ENCODE measurements at places on chromosomes 6 and 20.
A peak's percentile ranks its signal among the peaks of the same experiment; 100 is the strongest.

GRCh38 chr20:45647441-45648050 is 16.5 kb upstream of the WFDC9 start:
- H3K4me1 ChIP-seq = no peaks in the 10 kb centered on the region
- no peak for DNase-seq
- no peaks in the 10 kb centered on the region for H3K27me3 ChIP-seq
- H3K27ac ChIP-seq = no peak overlapping the region

GRCh38 chr20:1381753-1382591 is 10.9 kb downstream of the FKBP1A start:
- peak overlapping the region; percentile 53 for H3K27ac ChIP-seq
- DNase-seq = peak; percentile 62
- no peak overlapping the region for H3K4me3 ChIP-seq
- H3K27me3 ChIP-seq = no peaks in the 10 kb centered on the region
- H3K4me1 ChIP-seq = peaks cover 96% of the 10 kb centered on the region
- no peaks in the 10 kb centered on the region for H3K36me3 ChIP-seq

DNA sequence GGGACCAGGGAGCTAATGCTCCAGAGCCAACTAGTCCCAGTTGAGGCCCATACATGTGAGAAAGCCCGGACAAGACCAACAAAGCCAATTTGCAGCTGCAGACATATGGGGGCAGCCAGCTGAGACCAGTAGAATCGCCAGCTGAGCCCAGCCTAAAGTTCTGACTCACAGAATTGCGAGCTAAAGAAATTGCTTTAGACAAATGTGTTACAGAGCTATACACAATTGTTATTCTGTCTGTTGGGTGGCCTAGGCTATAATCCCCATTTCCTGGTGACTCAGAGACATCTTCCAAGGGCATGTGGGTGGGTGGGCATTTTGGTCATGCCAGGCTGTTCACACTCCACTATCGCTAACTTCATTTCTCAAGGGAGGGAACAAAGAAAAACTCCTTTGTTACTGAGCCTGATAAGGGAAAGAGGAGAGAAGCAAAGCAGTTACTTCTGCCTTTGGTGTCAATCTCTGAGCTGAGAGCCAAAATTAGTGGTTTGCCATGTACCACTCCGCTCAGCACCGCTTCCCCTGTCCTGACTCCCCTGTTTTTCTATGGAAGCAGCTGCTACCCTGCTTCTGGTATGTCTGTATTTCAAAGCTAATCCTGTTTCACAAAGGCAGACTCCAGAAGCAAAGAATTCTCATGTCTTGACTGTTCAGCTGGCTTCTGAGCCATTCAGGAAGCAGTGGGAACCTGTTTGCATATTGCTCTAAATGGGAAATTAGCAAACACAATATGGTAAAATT is 26.1 kb downstream of the SCP2D1 start:
- DNase-seq = no peak
- no peak overlapping the region for H3K27ac ChIP-seq
- no peak overlapping the region for H3K4me3 ChIP-seq
- no peaks in the 10 kb centered on the region for H3K4me1 ChIP-seq

- peaks cover 13% of the 10 kb centered on the region for H3K4me1 ChIP-seq
- H3K36me3 ChIP-seq = no peaks in the 10 kb centered on the region
- H3K27ac ChIP-seq = no peak overlapping the region
- DNase-seq = no peak
These were observed 485.4 kb downstream of the CDKAL1 start for GRCh38 chr6:21019614-21020013.

DNA sequence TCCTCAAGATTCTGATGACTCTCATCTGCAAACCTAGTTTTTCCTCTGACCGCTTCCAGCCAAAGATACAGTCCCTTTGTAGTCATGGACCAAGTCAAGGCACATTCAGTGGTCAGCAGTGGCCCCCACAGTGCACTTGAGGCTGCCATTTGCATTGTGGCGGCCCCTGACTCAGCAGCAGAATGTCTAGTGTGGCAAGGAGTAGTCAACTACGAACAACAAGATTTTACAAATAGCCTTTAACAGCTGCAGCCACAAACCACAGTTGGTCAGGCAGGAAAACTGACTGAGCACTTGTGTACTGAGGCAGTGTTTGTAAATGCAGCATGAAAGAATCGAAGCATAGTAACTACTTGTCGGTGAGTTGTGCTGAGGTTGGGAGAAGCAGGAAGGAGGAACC is 49.6 kb downstream of the SLC2A12 start:
- H3K27ac ChIP-seq = no peak overlapping the region
- H3K4me3 ChIP-seq = no peak overlapping the region
- no peak for DNase-seq
- H3K4me1 ChIP-seq = no peaks in the 10 kb centered on the region
- H3K36me3 ChIP-seq = no peaks in the 10 kb centered on the region
- H3K27me3 ChIP-seq = no peaks in the 10 kb centered on the region

DNA sequence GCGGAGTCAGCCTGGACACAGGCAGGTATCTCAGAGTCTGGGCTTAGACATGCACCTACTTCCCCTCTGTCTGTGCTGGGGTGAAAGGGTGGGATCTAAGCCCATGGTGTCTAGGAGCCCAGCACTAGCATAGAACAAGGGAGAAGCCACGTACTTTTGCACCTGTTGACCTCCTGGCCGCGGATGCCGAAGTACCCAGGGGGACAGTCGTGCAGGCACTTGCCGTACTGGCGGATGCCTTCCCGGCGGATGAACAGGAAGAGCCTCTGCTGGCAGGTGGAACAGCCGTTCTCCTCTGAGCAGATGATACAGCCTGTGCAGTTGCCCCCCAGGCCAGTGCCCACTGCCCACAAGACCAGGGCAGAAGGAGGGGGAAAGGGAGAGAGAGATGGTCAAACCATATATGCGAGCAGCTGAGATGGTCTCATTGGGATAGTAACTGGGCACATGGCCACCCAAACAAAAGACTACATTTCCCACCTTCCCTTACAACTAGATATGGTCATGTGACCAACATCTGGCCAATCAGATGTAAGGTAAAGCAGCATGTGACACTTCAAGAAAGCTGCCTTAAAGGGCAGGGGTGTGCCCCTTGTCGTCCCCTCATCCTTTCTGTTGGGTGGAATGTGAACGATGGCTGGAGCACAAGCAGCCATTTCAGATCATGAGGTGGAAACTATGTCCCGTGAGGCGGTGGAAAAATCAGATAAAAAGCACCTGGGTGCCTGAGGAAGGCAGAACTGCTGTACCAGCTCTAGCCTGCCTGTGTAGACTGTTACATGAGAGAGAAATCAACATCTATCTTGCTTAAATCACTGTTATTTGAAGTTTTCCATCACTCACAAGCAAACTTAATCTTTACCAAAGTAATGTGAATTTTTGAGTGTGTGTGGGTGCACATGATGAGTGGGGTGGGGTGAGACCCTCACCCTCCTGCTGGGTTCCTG is 34.0 kb downstream of the RSPO4 start:
- H3K27ac ChIP-seq = no peak overlapping the region
- H3K4me1 ChIP-seq = no peaks in the 10 kb centered on the region
- no peak overlapping the region for H3K4me3 ChIP-seq

DNA sequence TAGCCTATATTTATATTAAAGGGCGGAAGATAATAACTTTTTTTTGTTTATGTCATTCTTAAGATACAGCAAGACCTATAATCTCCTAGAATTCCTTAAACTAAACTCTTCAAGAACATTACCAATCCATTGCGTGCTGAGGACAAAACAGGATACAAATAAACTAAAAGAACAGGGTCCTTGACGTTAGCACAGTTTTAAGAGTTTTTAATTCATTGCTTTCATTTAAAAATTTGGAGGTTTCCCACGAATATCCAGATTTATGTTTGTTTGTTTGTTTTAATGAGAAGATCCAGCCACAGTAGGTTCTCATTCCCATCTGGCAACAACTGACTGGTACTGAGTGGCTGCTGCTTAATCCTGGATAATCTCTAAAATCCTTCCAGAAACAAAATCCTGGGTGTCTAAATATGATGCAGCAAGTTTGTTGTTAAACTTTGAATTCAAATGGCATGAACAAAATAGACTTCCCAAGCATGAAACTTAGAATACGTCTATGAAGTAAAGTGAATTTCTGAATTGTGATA is 153.7 kb downstream of the HACE1 start:
- H3K4me3 ChIP-seq = no peak overlapping the region
- no peaks in the 10 kb centered on the region for H3K27me3 ChIP-seq
- peaks cover 4% of the 10 kb centered on the region for H3K4me1 ChIP-seq
- H3K27ac ChIP-seq = peak overlapping the region; percentile 4
- no peaks in the 10 kb centered on the region for H3K36me3 ChIP-seq

- no peak for DNase-seq
- no peaks in the 10 kb centered on the region for H3K4me1 ChIP-seq
- no peaks in the 10 kb centered on the region for H3K36me3 ChIP-seq
- no peak overlapping the region for H3K27ac ChIP-seq
These were observed 102.7 kb downstream of the PTPRK start for GRCh38 chr6:128417698-128418097.

GRCh38 chr6:37860226-37860839 is 40.8 kb downstream of the ZFAND3 start:
- H3K27me3 ChIP-seq = no peaks in the 10 kb centered on the region
- peaks cover 30% of the 10 kb centered on the region for H3K4me1 ChIP-seq
- no peaks in the 10 kb centered on the region for H3K36me3 ChIP-seq
- no peak overlapping the region for H3K27ac ChIP-seq

DNA sequence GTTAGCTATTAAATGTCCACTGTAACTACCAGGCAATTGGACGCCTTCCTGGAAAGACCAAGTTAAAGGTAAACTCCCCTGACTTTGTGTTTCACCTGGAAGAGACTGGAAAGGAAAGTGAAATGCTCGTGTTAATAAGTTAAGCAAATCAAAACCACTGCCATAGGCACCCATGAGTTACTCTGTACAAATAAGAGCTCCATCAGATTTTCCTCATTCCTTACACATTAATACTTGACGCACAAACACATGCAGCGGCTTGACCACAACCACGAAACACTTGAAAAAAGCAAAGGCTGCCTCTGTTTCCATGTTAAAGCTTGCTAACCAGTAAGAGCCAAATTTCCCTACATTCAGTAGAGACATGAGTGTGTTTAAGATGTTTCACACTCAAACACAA is 19.8 kb downstream of the GCM1 start:
- DNase-seq = no peak
- H3K27me3 ChIP-seq = no peaks in the 10 kb centered on the region
- H3K36me3 ChIP-seq = no peaks in the 10 kb centered on the region
- H3K27ac ChIP-seq = no peak overlapping the region
- no peaks in the 10 kb centered on the region for H3K4me1 ChIP-seq

DNA sequence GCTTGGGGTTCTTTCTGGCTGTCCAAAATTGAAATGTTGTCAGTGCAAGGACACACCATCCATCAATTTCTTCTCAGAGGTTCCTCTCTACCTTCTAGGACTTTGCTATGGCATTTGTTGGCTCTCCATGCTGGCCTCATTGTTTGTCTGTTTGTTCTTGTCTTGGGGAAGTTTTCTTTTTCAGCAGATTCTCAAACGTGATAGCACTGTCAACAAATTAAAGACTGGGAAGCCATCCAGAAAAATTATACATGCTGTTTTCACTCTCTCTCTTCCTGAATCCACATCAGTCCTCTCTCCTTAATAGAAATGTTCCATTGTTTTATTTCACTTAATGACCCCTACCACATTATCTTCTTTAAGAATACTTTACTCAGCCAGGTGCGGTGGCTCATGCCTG is 130.4 kb downstream of the PCSK2 start:
- no peaks in the 10 kb centered on the region for H3K4me1 ChIP-seq
- no peak overlapping the region for H3K27ac ChIP-seq
- no peaks in the 10 kb centered on the region for H3K36me3 ChIP-seq
- DNase-seq = no peak
- no peak overlapping the region for H3K4me3 ChIP-seq

GRCh38 chr6:90217506-90218127 is 79.0 kb downstream of the BACH2 start:
- peak overlapping the region; percentile 89 for H3K27ac ChIP-seq
- H3K27me3 ChIP-seq = no peaks in the 10 kb centered on the region
- DNase-seq = no peak
- H3K4me1 ChIP-seq = peaks cover 21% of the 10 kb centered on the region

DNA sequence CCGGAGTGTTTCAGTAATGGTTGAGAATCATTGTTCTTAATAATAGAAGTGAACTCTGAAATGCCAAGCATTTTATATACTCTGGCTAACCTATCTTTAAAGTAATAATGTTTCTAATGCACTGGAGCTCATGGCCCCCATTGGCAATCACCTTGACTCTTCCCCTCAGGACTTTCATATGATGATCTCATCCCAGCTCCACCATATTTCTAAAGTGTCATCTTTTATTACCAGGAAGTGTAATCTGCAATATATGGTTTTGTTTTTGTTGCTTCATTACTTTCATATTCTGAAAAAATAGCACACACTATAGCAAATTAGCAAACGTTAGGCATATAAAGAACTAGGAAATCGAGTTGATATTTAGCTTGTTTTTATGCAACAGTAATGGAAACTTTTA is 60.3 kb downstream of the TULP4 start:
- H3K27me3 ChIP-seq = no peaks in the 10 kb centered on the region
- H3K4me1 ChIP-seq = peaks cover 51% of the 10 kb centered on the region
- no peak for DNase-seq
- H3K4me3 ChIP-seq = no peak overlapping the region

GRCh38 chr20:37418591-37419109 is 72.7 kb downstream of the SRC start:
- H3K4me1 ChIP-seq = no peaks in the 10 kb centered on the region
- no peak overlapping the region for H3K4me3 ChIP-seq
- no peaks in the 10 kb centered on the region for H3K36me3 ChIP-seq
- no peaks in the 10 kb centered on the region for H3K27me3 ChIP-seq
- no peak overlapping the region for H3K27ac ChIP-seq
- no peak for DNase-seq

DNA sequence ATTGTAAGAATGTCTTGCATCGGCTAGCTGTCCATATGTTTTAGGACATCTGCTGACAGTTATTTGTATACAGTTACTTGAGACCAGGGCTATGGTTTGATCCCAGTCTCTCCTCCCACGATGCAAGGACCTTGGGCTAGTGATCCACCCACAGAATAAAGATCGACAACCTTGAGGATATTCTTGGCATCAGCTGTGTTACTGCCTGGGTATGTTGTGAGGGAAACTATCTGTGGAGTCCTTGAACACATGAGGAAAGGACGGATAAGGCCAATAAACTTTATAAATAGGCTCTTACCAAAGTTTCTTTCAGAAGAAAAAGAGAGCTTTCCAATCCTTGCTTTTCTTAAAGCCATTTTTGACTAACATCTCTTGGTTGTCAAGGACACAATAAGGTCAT is 70.8 kb upstream of the HEY2 start:
- H3K27me3 ChIP-seq = no peaks in the 10 kb centered on the region
- no peak overlapping the region for H3K27ac ChIP-seq
- no peak for DNase-seq
- H3K4me1 ChIP-seq = no peaks in the 10 kb centered on the region
- H3K36me3 ChIP-seq = no peaks in the 10 kb centered on the region
- H3K4me3 ChIP-seq = no peak overlapping the region

- H3K36me3 ChIP-seq = no peaks in the 10 kb centered on the region
- no peak overlapping the region for H3K27ac ChIP-seq
- no peaks in the 10 kb centered on the region for H3K4me1 ChIP-seq
- H3K4me3 ChIP-seq = no peak overlapping the region
- no peaks in the 10 kb centered on the region for H3K27me3 ChIP-seq
These were observed 207.1 kb upstream of the RREB1 start for GRCh38 chr6:6900569-6901204.
